ENCODE measurements at places on chromosomes 3 and 15.
A peak's percentile ranks its signal among the peaks of the same experiment; 100 is the strongest.

DNA sequence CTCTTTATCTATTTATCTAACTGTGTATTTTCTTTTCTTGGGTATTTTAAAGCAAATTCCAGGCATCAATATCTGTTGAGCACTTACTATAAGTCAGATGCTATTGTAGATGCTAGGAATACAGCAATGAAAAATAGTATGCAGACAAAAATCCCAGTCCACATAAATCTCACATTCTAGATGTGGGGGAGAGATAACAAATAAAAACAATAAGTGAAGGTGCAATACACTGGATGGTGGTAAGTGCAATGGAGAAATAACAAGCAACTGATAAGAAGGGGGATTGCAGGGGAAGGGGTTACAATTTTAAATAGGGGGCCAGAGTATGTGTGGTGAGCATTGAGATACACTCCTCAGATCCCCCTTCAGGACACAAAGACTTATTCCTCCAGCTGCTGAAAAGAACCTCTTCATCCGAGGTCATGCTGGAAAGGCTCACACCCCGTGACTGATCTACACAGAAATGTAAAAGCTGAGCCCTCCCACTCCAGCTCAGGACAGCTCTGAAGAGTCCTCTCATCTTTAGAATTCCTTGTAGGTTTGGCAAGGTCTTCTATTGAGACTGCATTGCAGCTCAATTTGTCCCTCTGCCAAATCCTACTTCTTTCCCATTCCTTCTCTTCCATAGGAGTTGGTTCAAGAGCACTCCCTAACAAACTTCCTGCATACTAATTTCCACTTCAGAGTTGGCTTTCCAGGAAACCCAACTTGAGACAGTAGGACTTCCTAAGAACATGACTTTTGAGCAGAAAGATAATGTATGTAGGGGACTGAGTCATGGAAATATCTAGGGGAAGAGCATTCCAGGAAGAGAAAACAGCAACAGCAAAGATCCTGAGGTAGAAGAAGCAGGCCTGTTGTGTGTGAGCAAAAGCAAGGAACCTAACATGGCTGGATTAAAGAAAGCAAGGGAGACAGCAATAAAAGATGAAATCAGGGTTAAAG, 8.1 kb upstream of the SCG3 start:
- DNase-seq: no peak

DNA sequence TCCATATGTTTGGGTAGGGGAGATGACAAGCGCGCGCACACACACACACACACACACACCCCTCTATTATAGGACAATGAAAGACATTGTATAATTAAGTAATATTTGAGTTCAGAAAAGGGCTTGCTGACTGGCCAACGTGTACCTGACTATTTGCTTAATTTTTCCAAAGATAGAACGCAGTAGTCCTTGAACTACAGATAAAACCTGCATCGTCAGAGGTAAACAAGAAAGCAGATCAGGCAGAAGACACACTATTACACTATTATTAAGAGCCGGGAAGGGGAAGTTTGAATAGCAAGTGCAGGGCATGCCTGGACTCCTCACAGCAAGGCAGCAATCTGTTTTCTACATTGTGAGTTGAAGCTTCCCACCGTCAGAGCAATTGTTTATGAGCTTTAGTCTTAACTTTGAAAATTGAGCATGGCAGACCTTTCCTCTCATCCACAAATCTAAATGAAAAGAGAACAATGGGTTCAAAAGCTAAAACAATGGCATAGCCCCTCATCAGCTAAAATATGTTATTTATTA, 427.7 kb downstream of the GABRG3 start:
- no peak for DNase-seq

- no peak for DNase-seq
Measured at GRCh38 chr15:101137312-101137940, 114.4 kb downstream of the CHSY1 start.

- DNase-seq: no peak
Measured at GRCh38 chr15:64013179-64014062, 32.9 kb downstream of the DAPK2 start.

GRCh38 chr15:67685008-67685599, 140.2 kb upstream of the SKOR1 start:
- DNase-seq: peak; percentile 68

DNA sequence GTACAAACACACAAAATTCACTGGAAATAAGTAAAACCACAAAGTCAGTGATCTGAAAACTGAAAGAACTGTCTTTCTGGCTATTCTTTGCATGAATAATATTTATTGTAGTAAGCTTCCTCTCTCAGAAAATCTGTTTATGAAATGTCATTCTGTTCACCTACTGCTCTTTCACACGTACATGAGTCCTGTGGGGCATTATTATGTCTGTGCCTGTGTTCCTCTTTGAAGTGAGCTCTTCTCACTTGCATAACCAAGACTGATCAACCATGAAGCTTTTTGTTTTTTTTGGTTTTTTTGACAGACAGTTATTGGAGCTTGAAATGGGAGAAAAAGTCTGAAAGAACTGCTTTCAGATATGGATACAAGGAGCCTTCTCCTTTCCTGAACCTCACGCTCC, 195.8 kb downstream of the PLCH1 start:
- DNase-seq: peak; percentile 77

DNA sequence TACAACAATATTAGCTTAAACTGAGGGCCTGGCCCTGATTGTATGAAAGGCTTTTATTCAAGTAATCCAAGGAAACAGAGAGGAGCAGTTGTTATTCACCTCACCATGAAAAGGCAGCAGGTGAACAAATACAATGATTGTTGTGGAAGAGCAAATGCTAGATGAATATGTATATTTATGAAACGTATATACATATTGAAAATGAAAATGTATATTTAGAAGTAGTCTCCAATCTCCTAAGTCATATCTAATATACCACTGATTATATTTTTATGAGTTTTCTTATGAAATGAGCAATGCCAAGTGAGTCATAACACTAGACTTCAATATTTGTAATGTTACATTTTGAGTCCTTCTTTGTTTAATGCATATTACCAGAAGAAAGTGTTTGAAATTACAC, 116.2 kb upstream of the KCNMB2 start:
- DNase-seq: no peak

DNA sequence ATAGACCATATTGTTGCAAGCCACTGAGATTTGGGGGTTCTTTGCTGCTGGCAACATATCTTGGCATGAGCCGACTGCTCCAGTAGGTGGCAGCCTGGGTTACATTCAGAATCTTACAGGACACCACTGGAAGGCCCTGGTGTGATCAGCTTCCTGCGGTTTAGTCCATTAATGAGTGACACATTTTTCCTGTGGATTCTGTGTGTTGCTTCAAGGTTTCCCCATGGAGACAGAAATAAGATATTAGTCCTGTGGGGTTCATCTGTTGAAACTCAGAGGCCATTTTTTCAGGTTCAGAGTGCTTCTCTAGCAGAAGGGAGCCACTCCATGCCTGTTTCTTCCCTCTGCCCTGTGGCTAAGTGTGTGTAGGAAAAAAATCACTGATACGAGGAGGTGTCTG, 116.2 kb downstream of the MFSD1 start:
- peak; percentile 38 for DNase-seq

- DNase-seq: peak; percentile 55
Measured at GRCh38 chr15:41022487-41023090, 69.3 kb downstream of the CHAC1 start.

DNA sequence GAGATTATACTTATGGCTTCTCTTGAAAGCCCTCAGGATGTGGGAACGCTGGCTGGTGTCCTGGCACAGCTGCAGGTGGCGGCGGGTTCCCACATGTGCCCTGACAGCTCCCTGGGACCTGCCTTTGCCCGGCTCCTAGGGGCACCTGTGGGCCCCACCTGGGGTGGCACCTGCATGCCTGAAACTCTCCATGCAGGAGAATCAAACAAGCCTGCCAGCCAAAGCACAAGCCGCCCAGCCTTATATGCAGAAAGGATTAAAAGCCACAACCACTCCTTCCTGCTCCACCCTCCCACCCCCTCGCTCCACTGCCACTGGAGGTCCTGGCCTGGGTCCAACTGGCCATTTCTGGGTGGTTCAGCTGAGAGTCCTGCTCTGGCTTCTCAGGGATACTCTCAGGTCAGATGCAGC, 18.1 kb downstream of the TRPM1 start:
- no peak for DNase-seq

DNA sequence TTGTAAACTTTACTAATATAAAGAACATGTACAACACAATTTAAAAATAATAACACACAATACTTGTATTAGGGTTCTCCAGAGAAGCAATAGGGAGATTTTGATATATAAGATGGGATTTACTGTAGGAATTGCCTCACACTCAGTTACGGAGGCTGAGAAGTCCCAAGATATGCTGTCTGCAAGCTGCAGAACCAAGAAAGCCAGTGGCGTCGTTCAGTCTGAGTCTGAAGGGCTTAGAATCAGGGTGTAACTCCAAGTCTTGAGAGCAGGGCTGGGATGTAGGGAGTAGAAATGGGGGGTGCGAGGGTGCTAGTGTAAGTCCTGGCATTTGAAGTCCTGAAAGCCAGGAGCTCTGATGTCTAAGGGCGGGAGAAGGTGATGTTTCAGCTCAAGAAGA, 206.6 kb upstream of the HES1 start:
- DNase-seq: no peak

GRCh38 chr3:171334465-171334811, 125.8 kb downstream of the TNIK start:
- no peak for DNase-seq

DNA sequence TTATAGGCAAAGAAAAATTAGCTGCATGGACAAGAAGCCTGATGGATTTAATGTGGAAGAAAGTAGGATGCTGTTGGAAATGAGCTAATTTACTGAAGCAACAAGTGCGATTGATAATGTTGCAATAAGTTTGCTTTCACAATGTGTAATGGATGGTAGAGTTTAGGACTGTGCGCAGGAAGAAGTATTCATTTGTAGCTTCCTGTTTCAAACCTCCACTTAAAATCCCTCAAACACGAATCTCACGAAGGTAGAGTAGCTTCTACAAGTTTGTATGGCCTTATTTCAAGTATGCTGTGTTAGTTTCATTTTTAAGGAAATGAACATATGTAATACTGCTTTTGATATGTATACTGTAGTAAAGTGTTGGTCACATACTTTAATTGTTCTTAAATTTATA, 42.3 kb downstream of the KCNH8 start:
- no peak for DNase-seq

DNA sequence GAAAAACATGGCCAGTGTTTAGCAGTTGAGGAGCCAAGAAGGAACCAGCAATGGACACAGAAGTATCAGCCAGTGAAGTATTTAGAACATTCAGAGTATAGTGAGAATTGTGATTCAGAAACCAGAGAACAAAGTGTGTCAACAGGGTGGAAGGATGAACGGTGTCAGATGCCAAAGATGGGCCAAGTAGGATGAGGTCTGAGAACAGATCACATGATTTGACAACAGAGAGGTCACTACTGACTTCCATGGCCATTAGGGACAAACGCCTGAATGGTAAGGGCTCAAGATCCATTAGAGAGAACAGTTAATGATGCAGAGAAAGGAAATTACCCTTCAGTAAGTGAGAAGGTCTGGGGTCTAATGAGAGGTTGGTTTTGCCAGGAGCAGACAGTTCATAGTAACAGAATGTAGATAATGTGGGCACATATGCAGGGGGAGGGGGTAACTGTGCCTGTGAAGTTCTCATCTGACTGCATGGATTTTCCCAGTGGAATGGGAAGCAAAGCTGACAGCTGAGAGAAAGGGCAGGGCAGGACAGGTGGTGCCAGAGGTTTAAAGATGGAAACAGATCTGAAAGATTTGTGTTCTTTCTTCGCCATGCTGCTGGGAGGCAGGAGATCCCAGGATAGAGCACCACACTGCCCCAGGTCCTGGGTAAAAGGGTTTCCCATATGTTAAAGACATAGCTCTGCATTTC, 4.8 kb upstream of the ACAD9 start:
- DNase-seq: no peak

DNA sequence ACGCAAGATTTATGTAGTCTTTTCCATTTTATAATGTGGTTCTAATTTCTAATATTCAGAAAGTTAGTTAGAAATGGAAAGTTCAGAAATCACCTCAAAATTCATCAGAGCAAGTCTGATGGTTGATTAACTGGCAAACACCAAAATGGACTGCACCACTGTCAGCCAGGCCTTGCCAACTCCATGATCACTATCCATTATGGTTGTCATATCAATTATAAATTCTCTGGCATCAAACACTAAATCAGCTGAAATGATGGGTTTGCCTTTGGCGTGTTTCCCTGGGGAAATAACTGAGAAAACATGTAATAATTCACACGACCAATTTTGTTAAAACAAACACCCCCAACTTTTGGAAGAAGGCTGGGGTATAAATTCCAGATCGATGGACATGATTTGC, 219.4 kb downstream of the CDIN1 start:
- no peak for DNase-seq

GRCh38 chr3:120765830-120766493, 23.4 kb downstream of the GTF2E1 start:
- DNase-seq: no peak

DNA sequence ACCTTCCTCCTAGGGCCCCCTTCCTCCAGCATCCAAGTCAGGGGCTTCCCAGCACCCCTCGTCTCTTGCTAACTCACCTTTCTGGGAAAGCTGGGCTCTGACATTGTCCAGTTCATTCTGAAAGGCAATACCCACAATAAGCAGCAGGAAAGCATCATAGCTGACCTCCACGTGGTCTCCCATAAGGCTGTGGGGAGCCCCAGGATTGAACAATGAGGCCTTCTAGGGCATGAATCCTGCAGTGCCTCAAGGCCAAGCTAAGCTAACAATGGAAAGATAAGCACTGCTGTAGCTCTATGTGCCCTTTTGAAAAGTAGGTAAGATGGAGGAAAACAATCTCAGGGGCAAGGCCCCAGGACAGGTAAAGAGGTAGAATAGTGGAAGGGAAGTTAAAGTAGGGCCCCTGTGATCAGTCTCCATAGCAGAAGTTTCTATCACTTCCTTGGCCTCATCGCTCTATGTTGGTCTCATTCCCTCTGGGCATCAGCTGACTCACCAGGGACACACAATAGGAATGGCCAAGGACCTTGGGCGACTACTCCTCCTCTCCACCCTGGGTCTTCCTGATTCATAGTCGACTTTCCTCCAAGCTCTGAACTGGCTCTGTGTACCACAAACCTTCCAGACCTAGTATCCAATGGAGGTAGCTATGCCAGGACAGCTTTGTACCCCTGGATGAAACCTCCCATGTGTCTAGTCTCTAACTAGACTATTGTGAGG, 11.7 kb downstream of the TRAIP start:
- DNase-seq: no peak

DNA sequence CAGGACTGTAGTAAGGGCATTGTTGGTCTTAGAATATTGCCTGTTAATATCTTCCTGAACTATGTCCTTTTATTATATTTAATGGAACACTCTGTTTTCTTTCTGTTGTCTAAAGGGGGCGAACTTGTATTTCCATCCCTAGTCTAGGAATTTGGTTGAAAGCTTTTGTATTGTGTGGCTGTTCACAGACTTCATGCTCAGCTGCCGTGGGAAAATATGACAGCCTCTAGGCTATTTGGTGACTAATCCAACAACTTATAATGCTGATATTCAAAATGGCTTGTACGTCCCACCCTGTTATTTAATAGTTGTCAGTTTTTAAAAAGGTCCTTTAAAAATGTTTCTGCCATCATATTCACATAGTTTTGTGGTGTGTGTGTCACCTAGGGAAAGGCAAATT, 202.6 kb downstream of the KLHL25 start:
- no peak for DNase-seq

Data from OCI-LY7 (cell line).